ENCODE measurements at places on chromosomes 7 and 10.

DNA sequence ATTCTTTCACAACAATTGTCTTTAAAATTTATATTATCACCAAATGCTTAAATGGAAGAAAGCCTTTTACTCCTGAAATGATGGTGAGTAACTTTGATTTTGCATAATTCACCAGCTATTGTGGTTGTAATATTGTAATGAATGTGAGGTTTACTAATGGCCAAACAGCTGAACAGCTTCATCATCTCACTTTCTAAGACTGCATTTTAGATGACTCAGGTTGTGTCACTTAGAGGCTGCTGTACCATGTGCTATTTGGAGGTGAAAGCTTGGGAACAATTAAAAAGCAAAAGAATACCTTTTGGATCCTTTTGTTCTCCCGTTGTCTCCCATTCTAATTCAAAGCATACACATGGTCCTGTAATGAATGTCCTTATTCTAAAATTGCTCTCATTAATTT is 604.0 kb upstream of the PFKP start:
- DNase-seq, result no peak

DNA sequence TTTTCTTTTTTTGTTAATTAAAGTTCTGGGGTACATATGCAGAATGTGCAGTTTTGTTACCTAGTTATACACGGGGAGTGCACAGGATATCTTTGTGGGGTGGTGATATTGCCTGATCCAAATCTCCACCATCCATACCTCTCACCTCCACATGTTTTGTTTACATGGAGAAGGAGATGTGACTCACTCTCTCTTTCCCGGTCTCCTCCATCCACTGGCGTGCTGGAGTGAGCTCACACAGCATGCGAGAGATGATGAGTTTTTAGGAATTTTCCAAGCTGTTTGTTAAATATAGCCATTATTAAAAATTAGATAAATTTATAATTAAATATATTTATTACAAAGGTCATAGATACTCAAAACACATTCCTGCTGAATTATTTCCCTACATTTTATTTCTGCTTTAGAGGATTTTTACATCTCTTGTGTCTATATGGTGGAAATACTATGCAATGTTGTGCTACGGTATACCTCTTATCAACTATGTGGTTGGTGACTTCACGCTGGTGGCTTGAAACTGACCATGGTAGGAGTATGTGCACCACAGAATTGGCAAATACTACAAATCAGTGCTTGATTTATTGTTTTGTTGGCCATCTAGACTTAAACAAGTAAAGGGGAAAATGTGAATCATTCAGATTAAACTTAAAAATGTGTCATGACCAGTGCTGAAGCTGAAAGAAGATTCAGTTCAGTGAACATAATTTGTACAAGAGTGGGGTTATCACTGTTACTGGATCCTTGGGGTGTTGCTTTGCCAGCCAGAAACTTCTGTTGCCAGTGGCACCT is 107.9 kb upstream of the FAM180A start:
- no peak for DNase-seq

GRCh38 chr7:113366122-113366521 is 247.8 kb upstream of the SMIM30 start:
- no peak for DNase-seq

- DNase-seq, result no peak
Measured at GRCh38 chr7:128887169-128888038, 23.1 kb downstream of the KCP start.

DNA sequence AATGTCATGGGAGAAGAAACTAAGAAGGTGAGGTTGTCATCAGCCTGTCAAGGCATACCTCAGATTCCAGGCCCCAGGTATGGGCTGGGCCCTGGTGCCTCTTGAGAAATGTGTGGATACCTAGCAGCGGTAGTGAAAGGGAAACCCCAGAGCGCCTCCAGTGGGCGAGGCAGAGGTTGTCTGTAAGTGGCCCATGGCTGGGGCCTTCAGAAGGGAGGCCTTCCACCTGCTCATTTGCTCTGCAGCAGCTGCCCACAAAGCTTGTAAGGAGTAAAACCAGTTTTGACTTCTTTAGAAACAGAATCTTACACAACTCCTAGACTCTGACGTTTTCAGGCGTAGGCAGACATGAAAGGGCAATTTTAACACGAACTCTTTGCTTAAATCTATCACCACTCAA is 509.9 kb downstream of the PARD3 start:
- no peak for DNase-seq

GRCh38 chr10:44393051-44393630 is 8.2 kb upstream of the CXCL12 start:
- DNase-seq, result no peak

- no peak for DNase-seq
Measured at GRCh38 chr7:150949564-150949963, 28.6 kb downstream of the KCNH2 start.

- DNase-seq, result no peak
Measured at GRCh38 chr10:78004215-78005026, 24.9 kb downstream of the POLR3A start.

DNA sequence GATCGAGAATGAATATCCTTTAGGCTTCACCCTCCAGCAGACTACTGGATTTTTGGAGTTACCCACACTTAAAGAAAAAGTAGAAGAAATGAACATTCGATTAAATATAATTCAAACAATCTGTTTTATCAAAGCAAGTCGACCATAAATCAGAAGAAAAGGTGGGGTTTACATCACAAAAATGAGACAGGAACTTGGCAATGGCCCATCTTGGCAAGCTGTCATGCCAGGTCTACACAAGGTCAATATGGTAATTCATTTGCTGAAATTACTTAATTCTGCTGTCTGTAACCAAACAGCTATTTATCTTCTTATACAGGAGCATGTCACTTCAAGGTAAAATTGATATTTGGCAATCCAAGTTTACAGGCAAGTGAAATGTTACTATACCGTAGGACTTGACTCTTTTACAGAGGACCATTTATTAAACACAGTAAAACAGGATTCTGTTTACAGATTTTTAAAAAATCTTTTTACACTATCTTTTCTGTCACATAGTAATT is 640.6 kb upstream of the NRP1 start:
- DNase-seq, result no peak

DNA sequence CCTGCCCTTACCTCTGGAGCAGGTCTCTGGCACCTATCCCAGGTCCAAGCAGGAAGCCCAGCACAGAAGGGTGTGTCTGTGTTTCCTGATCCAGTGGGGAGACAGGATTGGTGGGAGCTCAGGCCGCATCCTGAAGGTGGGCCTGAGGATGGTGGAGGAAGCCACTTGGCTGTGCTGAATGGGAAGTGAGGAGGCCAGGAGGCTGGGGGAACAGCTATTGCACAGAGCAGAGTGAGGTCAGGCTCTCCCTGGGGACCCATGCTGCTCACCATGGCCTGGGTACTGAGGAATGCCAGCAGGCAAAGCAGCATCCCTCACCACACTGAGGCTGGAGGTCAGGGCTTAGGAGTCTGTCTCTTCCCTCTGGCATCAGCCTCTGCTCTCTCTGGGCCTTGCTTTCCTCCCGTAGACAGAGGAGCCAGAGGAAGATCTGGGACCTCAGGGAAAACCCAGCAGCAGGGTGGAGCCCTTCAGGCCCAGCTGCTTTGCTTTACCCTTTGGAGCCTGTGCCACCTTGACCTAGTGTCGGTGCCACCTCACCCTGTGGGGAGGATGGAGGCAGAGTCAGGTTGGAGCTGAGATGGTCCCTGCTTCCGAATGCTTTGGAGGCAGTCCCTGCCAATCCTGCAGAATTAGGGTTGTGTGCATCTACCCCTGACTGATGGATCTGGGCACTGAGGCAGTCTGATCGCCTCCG is 39.0 kb downstream of the CDH23 start:
- DNase-seq, result no peak

DNA sequence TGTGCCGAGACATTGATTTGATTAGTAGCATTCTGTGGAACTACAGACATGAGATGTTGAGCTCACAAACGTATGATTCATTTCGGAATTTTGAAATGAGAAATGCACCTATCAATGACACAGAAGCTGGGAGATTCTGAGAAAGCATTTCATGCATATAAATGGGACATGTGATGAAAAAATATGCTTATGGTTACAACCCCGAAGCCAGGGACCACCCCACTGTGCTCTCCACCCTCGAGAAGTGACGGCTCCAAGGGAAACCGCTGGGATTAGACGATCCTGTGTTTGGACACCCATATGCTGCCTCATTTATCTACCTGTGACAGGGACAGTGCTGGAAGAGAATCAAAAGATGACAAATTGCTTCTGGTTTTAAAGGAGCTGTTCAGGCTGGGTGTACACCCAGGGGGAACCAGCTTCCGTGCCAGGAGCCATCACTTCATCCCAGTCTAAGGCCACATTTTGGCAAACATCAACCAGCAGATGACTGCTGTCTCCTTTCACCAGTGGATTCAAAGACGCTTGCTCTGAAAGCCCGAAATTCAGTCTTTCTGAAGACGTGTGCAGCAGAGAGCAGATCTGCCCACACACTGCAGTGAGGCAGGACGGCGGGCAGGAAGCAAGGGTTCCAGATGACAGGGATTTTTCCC is 109.9 kb downstream of the ATXN7L1 start:
- no peak for DNase-seq

- no peak for DNase-seq
Measured at GRCh38 chr10:71694039-71694501, 25.5 kb downstream of the C10orf105 start.

DNA sequence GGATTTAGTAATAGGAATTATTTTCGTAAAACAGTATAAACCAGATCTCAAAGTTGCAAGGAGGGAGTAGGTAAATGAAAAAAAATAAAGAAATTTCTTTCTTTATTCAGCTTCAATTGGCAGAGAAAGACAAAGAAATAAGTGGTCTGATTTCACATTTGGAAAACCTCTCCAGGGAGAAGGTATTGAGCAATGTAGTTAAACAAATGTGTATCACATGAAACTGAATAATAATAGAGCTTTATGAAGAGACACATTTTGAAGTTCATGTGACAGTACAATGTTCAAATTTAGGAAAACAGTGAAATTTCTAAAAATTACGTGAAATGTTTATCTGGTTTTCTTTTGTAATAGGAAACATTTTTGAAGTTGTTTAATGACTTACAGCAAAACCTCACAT is 63.0 kb downstream of the TAX1BP1 start:
- no peak for DNase-seq

- no peak for DNase-seq
Measured at GRCh38 chr7:133688483-133689239, 435.8 kb downstream of the EXOC4 start.

- no peak for DNase-seq
Measured at GRCh38 chr10:48604039-48604990, 558 bp downstream of the ARHGAP22 start.

- DNase-seq, result no peak
Measured at GRCh38 chr7:34227525-34227924, 322.2 kb downstream of the BMPER start.

DNA sequence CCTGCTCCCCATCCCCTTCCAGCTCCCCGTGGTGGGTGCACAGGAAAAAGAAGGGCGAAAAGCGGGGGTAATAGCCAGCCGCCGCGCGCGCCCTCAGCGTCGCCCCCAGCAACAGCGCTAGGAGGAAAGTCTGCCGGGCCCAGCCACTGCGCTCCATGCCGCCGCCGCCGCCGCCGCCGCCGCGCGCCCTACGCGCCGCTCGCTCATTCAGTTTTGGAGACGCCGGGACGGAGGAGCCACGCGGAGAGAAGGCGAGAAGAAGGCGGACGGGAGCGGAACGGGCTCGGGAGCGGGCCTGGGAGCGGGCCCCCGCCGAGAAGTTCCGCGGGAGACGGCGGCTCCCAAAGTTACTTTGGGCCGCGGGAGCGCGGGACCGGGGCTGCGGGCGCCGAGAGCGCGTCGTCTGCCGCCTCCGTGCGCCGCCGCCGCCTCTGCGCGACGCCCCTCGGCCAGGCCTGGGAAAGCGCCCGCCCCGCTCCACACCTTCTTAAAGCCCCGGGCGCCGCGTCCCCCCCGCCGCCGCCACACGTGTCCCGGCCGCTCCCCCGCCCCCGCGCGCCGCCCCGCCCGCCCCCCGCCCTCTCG is at the start of gene RELN:
TSS of gene RELN (minus strand) at position 459 of the 585 bp plus-strand sequence. CDS start at position 157, 302 bp downstream.
- DNase-seq, result no peak

DNA sequence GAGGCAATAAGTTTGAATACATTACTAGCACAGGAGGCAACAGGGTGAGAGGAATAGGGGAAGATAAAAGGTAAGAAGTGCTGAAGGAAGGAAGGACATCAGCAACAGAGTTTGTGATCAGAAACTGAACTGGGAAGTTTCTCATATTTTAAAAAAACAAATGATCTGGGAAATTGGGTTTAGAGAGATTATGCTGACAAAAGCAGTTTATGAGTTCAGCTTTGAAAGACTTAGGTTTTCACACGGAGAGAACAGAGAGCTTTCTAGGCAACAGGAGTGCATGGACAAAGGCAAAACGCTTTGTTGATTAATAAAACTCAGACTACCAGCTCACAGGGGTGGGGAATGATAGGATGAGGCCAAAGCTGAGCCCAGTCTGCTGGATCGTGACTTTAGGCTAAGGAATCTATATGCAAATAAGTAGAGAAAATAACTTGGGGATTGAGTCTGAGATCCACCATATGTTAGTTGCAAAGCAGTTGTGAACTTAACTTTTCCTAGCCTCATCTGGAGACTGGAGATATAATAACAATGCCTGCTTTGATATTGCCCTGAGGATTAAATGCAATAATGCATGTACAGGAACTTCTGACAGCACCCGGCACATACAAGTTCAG is 4.2 kb downstream of the OSBPL3 start:
- DNase-seq, result no peak

DNA sequence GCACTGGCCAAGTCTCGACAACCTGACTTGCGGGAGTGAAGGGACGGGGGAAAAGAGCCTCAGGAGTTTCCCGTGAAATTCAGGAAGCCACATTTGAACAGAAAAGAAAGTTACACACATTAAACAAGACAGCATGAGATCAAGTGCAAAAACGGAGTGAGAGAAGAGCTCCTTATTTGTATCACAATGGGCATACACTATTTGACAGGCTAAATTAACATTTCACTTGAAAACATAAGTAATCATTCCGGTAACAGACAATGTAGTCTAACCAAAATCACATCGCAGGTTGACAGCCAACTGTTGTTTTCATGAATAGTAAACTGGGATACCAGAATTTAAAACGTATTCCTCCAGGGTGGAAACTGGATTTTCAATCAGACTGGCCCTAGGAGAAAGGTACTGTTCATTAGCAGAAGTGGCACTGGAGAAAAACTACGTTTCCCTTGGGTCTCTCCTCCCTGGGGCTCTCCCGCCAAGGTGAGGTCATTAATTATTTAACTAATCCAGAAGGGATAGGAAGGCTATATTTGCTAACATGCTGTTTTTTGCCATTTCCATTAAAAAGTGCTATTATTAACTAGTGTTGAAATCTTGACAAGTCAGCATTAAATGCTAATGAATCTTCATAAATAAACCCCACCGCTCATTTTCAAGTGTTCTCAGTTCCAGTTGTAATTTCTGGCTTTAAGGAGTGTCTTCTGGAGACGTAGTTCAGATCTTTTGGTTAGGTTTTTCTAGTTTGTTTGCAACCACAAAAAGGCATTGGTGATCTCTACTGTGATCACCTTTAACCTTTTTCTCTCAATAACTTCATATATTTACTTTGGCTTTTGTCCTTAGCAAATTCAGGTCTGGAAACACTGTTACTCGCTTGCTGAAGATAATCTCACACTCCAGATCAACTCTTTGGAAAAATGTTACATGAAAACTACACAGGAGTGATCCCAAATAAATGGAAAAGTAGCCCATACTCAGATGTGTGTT is 25.1 kb downstream of the RHEB start:
- no peak for DNase-seq

GRCh38 chr10:43166207-43166879 is 28.1 kb downstream of the CSGALNACT2 start:
- no peak for DNase-seq

All from stimulated activated CD4-positive, alpha-beta T cell treated with anti-CD3 and anti-CD28 coated beads, TNF-alpha, amount 100 ng/mL, for 48 hours (primary cell).